ENCODE measurements at places on chromosomes 1 and 21.
A peak's percentile ranks its signal among the peaks of the same experiment; 100 is the strongest.

- no peak for DNase-seq
These were observed 163.6 kb upstream of the HP1BP3 start for GRCh38 chr1:20950679-20951078.

DNA sequence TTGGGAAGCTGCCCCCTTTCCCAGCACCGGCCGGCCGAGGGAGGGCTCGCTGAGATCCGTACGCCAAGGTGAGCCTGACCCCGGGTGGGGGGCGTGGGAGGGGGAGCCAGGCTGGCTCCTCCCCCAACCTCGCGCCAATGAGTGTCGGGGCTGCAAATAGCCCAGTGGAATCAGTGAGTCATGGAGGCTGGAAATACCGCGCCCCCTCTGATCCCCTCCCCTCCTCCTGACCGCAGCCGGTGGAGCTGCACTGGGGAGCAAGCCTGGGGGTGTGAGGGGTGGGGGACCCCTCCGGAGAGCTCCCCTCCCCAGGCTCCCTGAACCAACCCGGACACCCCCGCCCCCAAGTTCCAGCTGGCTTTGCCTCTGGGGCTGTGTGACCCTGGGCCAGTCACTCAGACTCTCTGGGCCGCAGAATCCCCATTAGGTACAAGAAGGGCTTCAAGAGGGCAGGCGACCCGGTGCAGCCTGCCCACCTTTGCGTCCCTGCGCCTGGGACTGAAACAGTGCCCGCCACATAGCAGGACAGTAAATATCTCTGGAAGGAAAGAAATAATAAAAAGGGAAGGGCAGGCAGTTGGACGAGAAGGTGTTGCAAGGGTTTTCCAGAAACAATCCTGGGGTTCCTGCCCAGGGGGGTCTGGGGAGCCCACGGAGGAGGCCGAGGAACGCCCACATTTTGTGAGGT lies 4.5 kb downstream of the HSPB7 start:
- DNase-seq, result peak; percentile 59

DNA sequence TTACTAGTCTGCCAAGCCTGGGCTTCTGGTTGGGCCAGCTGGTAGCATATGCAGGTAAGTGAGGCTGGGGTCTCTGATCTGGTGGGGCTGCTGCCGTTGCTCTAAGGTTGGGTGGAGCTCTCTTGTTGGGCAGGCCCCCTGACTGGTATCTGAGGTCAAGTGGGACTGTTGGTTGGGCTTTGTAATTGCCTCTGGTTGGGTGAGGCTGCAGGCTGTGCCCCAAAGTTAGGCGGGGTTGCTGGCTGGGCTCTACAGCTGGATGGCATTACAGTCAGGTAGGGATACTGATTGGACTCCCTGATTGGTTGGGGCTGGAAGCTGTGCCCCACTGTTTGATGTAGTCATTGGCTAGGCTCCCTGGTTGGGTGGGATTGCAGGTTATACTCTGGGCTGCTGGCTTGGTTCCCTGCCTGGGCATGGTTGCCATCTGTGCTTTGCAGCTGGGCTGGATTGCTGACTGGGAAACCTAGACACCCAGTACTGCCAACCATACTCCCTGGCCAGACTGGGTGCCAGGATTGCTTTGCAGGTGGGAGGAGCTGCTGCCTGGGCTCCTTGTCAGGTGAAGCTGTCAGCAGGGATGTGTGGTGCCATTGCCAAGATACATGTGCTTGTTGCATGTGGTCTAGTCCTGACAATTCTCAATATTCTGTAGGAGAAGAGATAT lies 130.5 kb downstream of the RABGAP1L start:
- DNase-seq, result no peak

- DNase-seq, result no peak
These were observed 3.3 kb downstream of the KLHL21 start for GRCh38 chr1:6599141-6599975.

- DNase-seq, result no peak
These were observed 308.5 kb downstream of the MRPL39 start for GRCh38 chr21:25298512-25299491.

DNA sequence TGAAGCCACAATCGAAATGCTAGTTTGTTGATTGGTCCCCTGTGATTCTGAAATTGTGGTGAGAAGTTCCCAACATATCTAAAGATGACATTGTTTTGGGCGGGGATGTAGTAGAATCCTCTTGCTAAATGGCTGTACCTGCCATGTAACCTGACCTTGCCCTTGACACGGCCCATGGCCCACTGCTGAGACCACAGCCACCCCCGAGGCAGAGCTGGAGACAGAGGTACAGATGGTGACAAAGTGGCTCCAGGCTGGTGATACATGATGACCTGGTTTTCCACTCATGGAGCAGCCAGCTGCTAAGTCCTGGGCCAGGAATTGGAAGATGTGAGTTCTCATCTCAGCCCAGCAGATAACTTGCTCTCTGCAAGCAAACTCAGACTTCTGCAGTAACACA lies 226.5 kb downstream of the FOXD2 start:
- no peak for DNase-seq

DNA sequence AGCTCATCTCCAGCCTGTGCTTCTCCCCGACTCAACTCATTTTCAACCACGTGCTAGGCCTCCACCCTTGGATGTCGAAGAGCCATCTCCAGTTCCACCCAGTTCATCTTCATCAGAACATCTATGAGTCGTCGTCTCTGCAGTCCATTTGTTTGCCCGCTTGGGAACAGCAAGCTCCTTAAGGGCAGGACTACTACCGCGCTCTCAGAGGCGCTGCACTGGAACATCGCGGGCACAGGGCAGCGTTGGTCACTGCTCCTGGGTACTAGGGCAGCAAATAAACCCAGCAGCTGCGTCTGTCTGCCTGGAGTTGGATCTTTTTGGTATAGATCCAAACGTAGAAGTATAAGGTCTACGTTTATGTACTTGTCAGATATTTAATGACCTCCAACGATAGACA lies 478 bp upstream of the PRDM2 start:
- DNase-seq, result peak; percentile 13

DNA sequence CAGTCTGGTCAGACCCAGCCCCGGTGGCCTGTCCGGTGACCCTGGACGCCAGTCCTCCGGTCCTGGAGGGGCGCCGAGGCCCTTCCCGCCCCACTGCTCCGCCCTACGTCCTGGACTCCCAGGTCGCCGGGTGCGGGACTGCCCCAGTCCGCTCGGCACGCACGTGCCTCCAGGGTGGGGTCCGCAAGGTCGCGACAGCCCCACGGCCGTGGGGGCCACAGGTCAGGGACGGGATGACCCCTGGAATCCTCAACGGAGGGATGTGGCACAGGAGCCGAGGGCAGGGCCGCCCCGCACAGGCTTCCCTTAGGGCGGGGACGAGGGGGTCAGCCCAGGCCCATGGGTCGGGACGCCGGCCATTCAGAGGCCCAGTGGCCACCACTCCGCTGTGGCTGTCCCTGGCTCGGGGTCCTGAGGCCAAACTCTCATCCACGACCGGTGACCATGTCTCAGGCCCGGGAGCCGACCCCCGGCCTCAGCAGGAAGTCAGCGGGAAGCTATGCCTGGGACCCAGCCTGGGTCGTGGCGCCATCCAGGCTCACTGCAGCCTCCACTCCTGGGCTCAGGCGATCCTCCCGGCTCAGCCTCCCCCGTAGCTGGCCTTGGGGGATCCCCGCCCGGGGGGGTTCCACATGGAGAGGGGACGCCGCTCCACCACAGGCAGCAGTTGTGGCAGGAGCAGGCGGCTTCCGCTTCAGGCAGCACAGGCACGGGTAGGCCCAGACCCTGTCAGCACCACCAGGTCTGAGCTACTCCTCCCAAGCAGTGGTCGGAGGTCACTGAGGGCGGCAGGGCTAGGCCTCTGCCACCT lies 599 bp upstream of the TMEM240 start:
- DNase-seq, result no peak

- DNase-seq, result no peak
These were observed 2.0 kb upstream of the CAMTA1 start for GRCh38 chr1:6783221-6783620.

DNA sequence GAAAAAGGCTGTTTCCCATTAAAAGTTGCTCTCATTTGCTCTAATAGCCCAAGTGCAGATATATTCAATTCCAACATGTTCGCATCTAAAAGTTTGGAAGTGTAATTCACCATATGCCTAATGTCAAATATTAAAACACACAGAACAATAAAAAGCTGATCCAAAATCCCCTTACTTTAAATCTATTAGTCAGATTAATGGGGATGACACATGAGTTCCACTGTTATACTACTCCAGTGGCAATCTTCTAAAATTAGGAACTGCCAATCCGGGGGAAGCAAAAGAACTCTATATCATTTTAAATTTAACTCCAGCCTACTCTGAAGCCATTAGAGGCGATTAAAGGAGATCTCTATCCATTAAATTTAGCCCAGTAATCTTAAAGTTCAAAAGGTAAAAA lies 317.1 kb downstream of the NTNG1 start:
- no peak for DNase-seq

- no peak for DNase-seq
These were observed 2.1 kb downstream of the SCCPDH start for GRCh38 chr1:246726255-246726679.

- DNase-seq, result no peak
These were observed 5.1 kb upstream of the SLC25A34 start for GRCh38 chr1:15730936-15731335.

GRCh38 chr1:176619261-176619660 lies 156.3 kb downstream of the PAPPA2 start:
- DNase-seq, result peak; percentile 20

DNA sequence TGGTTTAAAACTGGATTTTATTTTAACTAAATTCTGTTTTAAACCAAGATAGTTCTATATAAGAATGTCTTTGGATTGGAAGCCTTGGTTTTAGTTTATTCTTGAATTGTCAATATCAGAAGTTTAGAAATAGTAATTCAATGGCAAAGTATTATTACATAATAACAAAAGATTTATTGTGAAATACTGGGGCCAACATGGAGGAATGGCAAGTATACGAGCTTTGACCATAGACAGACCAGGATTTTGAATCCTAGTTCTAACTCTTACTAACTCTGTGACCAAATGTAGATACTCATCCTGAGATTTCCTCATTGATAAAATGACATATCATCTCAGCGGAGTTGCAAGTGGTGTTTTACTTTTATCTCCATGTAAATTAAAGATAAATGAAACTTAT lies 63.3 kb downstream of the CAMSAP2 start:
- no peak for DNase-seq

DNA sequence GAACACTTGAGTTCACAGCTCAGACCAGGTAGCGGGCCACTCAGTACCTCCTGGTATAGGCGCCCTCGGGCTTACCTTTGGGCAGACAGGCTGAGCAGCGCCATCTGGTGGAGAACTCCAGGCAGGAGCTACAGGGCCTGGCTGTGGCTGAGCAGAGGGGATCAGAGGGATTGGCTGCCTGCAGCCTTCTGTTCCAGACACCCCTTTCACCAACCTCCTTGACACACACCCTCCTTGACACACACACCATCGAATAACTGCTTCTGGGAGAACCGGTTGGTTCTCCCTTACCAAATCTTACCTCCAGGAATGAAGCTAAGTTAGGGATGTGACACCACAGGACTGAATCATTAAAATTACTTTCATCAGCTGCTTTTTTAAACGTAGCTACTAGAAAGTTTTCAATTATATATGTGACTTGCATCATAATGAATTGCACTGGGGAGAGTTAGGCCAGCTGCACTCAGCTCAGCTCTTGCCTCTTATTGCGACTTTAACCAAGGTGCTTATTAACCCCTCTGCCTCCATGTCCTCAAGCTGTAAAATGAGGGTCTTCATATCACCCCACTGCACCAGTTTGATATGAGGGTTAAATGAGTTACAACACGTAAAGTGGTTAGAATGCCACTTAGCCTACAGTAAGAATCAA lies 6.6 kb downstream of the LIN28A start:
- peak; percentile 54 for DNase-seq

- DNase-seq, result peak; percentile 4
These were observed 93.8 kb upstream of the PRDX6 start for GRCh38 chr1:173383351-173383750.

GRCh38 chr1:20602851-20603450 lies 14.1 kb downstream of the CDA start:
- DNase-seq, result no peak

DNA sequence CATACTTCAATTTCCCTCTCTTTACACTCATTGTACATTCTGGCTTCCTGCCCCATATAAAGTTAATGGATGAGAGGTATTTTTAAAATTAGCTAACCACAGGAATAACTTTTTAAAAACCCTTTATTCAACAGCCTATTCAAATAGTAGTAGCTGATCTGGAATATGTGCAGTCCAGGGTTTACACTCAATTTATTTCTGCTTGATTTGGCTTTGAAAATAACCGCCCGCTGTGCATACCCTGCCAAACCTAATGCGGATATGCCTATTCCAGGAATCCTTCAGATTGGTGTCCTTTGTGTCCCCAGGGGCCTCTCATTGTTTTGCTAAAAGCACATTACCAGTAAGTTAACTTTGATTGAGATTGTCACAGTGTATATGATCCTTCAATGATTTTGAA lies 1686.2 kb downstream of the PLA2G4A start:
- DNase-seq, result no peak

- peak; percentile 92 for DNase-seq
These were observed at the start of gene ADAMTS1 for GRCh38 chr21:26845066-26845758. Gene ADAMTS1 (minus strand): TSS chr21:26845409. CDS start chr21:26844954, 455 bp downstream.

Measured in HCEC 1CT (cell line).